ENCODE measurements at places on chromosomes 2 and 18.

GRCh38 chr2:51722311-51722710 is 690.4 kb upstream of the NRXN1 start:
- DNase-seq, result no peak

DNA sequence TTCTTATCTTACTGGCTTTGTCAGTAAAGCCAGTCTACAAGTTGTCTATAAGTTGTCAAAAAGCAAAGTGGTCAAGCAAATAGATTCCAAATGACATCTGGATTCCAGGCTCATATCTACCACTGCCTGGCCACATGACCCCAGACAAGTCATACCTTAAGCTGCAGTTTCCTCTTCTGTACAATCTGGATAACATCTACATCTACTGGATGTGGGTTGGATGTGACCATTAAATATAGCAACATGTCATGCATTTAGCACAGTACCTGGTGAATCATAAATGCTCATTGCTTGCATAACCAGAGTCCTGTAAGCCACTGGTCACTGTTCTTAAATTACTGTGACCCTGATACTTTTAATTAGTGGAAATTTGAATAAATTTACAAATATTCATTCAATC is 16.8 kb downstream of the COBLL1 start:
- DNase-seq, result no peak

- DNase-seq, result no peak
These were observed 61.3 kb downstream of the MRPS9 start for GRCh38 chr2:105099153-105099552.

GRCh38 chr2:140529706-140530105 is 1601.1 kb downstream of the LRP1B start:
- DNase-seq, result no peak

GRCh38 chr2:238376884-238377391 is 49.8 kb upstream of the ASB1 start:
- DNase-seq, result no peak

DNA sequence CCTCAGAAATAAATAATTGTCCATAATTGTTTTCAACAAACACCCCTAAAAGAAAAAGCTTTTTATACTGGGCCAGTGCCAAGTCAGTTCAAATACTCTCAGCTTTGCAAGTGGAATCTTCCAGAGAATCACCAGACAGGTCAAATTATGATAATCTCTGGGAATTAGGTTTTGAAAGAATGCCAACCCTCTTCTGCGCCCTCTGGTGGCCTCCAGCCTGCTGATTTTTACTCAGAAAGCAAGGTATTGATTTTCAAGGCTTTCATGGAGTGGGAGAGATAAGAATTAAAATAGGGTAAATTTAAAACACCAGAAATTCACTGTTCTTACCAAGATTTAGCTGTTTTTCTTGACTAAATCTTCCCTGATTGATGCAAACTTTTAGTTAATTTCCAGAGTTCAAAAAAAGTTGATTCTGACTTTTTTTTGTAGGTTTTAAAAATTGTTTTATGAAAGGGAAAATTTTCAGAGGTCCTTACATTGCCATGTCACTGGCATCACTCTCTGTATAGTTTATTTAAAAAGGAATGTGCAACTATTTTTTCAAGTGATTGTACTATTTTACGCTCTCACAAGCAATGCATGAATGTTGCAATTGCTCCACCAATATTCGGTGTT is 282.9 kb upstream of the TNP1 start:
- DNase-seq, result no peak

GRCh38 chr2:140462990-140463389 is 1667.8 kb downstream of the LRP1B start:
- no peak for DNase-seq

All from activated CD4-positive, CD25-positive, alpha-beta regulatory T cell treated with anti-CD3 and anti-CD28 coated beads, Interleukin-2, amount 50 U/mL, for 16 hours (primary cell).